Left kidney (tissue), 8 donors: ENCODE measurements at places on chromosomes 16 and 17. TPM values are rescaled to one million over a fixed set of nuclear protein-coding genes. Genes with fewer than 3 reads are reported as not detected.

CHRNE gene
- polyA plus RNA-seq: 1.2 TPM

DNA sequence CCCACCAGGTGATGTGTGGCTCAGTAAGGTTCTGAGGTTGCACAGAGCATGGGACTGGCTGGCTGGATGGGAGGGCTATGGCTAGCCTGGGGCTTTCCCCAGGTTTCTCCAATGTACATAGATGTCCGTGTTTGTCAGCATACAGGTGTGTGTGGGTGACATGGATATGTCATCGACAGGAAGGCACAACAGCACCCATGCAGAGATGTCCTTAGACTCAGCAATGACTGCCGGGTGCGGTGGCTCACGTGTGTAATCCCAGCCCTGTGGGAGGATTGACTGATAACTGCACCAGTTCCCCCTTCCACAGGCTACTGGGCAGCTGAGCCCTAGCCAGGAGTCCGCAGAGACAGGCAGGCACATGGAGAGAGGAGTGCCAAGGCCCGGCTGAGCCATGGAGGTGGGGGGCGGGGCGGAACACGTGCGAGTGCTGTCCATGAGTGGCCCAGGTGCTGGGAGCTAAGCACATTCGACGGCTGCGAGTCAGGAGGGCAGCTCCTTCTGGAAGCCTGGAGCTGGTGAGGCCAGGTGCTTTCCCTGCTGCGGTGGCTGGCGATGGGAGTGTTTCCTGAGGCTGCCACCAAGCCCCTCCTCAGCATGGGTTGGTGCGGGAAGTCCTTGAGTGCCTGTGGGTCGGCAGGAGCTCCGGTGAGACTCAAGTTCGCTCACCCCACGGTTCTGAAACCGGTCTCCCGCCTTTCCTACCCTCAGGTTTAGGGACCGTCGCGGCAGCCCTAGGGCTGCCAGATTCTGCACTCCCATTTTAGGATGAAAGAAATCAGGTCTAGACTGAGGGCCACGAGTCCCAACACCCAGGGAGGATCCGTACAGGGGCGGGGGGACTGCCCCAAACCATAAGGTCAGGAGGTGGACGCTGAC lies 858 bp upstream of the ASPSCR1 start:
- no peak for DNase-seq

- no peak for DNase-seq
Observed at GRCh38 chr17:4329838-4330237, 36.6 kb downstream of the UBE2G1 start.

PDILT gene
- polyA plus RNA-seq: 0.33 TPM
